ENCODE measurements at places on chromosomes 13 and 19.

- no peak for DNase-seq
Measured at GRCh38 chr13:85420136-85420535, 379.1 kb downstream of the SLITRK6 start.

DNA sequence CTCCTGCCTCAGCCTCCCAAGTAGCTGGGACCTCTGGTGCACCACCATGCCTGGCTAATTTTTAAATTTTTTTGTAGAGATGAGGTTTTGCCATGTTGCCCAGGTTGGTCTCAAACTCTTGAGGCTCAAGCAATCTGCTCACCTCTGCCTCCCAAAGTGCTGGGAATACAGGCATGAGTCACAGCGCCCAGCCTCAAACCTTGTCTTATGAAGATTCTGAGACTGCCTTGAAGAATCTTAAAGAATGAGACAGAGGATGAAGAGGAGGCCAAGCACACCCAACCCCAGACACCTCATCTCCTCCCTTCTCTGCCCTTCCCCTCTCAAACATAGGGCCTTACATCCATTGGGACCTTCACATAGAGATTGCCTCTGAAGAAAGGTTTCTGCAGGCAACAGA is 179.7 kb downstream of the ABCC4 start:
- no peak for DNase-seq

GRCh38 chr13:113452942-113453901 is at the start of gene ADPRHL1:
Gene ADPRHL1 (minus strand): TSS chr13:113453488. CDS start chr13:113453437, 51 bp downstream.
- no peak for DNase-seq

DNA sequence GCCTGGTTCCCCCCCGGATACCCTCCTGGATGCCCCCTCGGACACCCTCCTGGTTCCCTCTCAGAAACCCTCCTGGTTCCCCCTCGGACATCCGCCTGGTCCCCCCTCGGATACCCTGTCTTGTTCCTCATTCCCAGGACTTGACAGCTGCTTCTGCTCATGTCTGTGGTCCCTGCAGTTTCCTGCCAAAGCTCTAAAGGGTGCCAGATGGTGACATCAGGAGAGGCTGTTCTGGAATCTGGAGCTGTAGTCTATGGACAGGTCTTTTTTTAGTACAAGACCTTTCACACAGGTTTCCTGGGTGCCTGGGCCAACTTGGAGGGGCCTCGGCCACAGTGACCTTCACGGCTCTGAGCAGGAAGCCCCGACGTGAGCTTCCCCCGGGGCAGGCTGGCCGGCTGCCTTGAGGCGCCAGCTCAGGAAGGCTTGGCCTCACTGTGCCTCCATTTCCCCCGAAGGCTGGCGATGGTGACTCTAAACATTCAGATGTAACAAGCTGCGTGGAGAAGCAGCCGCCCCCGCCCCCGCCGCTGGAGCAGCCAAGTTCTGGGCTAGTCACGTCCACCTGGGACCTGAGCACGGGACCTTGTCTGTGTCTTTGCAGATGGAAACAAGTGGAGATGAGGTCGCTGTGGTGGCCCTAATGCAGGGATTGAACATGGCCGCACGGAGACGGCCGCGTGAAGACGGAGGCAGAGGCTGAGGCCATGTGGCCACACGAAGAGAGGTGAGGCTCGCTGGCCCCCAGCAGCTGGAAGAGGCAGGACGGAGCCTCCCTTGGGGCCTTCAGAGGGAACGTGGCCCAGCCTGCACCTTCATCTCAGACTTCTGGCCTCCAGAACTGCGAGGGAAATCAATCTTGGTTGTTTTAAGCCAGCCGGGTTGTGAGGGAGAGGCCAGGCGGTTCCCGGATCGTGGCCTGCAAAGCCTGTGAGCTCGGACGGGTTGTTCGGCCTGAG is 12.7 kb downstream of the SGTA start:
- DNase-seq = no peak

GRCh38 chr13:79282976-79283375 is 123.1 kb downstream of the RBM26 start:
- DNase-seq = no peak

GRCh38 chr13:82480415-82480814 is 1401.9 kb downstream of the SLITRK1 start:
- DNase-seq = no peak

GRCh38 chr13:99004978-99005377 is 27.1 kb upstream of the DOCK9 start:
- DNase-seq = no peak

GRCh38 chr19:41311072-41311471 is 1.1 kb downstream of the CCDC97 start:
- DNase-seq = no peak

DNA sequence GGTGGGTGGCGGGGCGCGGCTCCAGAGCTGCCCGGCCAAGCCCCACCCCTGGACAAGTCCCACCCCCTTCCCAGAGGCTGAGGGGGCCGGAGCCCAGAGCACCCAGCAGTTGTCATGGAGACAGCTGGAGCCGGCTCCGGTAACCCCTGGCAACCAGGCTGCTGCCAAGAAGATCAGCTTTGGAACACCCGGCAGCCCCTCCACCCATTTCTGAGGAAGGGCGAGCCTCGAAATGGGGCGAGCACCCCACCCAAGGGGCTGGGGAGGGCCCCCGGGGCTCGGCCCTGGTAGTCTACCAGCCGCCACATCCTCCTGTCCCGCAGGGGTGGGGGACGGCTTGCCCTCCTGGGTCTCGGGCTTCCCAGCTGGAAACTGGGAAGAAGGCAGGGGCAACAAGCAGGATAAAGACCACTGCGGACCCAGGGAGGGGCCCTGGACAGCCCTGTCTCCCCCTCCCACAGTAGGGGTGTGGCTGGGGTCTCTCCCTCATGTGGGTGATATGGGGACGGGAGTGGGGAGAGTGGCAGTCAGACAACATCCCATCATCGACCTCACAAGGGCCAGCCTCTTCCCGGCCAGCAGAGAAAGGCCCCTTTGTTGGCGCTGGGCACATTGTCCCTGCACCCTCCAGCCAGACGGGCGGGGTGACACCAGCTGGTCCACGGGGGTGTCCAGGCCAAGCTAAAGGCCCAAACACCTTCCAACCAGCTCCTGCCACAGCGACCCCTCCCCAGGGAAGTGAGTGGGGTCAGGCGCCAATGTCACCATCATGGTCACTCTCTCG is 1.5 kb downstream of the CERS1 start:
- DNase-seq = no peak

GRCh38 chr13:71148396-71148795 is 718.6 kb downstream of the DACH1 start:
- no peak for DNase-seq

DNA sequence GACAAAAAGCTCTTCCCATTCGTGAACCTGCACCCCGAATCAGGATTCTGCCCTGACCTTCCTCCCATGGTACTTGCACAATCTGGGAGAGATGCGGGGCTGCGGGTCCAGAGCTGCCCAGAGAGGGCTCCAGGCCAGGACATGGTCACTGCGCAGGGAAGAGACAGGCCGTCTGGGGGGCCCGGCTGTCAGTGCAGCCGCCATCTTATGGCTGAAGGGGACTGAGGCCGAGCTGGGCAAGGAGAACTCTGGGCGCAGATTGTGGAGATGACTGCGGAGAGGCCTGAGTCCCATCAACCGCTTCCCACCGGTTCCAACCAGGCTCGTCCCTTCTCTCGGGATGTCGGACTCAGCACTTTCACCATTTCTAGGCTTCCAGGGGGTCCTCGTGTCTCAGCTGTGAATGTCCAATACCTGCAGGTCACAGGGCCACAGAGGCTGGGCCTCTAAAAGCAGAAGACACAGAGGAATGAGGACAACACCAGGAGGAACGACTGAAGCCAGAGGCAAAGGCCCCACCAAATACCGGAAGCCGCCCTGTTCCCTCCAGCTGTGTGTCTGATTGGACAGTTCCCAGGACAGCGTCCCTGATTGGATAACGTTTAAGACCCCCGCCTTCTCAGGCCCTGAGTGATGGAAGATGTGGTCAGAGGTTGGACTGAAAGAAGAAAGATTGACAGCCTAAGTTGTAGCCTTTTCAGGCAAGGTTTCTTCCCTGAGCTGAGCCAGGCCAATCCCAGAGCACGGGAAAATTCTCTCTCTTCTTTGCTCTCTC is 117.1 kb upstream of the ZNF91 start:
- no peak for DNase-seq

DNA sequence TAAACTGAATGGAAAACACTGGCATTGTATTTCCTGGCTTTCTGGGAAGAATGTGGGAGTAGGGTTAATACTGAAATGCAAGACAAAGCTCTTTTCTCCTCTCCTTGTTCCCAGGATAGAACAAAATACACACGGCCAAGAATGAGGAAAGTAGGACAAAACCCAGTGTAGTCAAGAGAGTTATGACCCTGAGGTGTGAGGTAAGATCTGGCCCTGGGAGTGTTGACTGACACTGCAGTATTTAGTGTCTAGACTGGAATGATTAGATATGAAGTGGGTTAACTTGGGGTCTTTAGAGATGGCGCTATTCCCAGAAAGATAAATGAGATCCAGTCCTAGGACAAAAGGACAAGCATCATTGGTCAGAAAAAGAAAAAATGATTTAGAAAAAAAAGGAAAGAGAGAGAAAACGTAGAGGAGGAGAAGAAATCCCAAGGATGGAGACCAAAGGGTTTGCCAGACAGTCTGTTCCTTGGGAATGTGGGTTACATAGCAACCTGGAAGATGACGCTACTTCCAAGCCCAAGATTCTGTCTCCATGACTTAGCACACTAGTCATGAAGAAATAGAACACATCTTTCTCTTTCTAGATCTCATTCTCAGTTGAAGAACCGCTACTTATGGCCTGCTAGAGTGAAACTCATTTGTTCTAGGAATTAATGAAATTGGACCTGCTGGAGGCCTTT is 543.6 kb upstream of the GPC6 start:
- DNase-seq = no peak

DNA sequence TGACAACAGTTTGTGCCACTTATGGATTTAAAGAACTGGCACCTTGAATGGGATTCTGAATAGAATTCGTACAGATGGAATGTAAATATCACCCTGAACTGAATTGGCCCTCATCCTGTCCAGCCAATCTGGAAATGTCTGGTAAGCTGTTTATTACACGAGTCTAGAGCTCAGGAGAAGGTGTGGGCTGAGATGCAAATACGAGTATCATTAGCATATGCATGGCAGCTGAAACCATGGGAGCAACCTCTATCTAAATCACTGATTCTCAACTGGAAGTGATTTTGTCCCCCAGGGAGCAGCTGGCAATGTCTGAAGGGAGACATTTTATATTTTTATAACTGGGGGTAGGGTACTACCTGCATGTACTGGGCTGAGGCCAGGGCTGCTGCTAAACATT is 15.6 kb upstream of the VWA8 start:
- no peak for DNase-seq

GRCh38 chr13:77042566-77043177 is 15.7 kb upstream of the FBXL3 start:
- DNase-seq = no peak

All from activated T-cell treated with anti-CD3 and anti-CD28 coated beads, Interleukin-2, amount 50 U/mL, for 48 hours (primary cell).